RPMI8226 (cell line): ENCODE measurements at places on chromosomes 12 and 14.

DNA sequence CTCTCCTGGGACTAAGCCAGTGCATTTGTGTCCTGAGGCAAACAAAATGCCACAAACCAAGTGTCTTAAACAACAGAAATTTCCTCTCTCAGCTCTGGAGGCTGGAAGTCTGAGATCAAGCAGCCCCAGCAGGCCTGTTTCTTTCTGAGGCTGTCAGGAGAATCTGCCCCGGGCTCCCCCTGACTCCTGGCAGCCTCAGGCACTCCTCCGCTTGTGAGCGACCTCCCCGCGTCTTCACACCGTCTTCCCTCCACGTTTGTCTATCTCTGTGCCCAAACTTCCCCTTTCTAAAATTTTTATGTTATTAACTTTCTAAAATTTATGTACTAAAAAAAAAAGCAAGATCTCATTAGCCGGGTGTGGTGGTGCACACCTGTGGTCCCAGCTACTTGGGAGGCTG lies 59.7 kb downstream of the RIMBP2 start:
- DNase-seq = no peak

- DNase-seq = no peak
These were observed 367.4 kb downstream of the MED13L start for GRCh38 chr12:115910057-115910456.

GRCh38 chr12:89393551-89394121 lies 41.3 kb upstream of the DUSP6 start:
- DNase-seq = no peak

DNA sequence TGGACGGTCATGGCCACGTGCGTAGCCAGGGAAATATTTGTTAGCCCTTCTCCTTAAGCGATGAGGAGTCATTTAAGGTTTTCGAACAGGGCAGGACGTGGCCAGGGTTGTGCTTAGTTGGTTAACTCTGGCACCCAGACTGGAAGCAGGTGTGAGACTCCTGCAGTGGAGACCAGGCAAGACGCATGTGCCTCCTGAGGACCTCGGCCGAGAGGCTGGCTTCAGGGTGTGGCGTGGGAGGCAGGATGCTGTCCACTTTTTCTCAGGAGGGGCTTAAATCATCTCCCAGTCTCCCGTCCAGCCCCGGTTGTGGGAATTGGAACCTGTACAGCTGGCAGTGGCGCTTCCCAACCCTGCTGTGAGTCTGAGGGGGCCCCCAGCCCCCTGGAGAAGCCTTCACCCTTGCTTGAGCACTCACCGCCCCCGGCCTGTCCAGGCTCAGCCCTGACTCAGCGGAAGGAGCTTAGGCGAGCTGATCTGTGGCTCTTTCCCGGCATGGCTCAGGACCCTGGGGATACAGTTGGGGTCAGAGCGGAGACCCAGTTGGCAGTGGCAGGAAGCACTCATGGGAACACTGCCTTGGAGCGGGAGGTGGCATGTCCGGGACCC lies 46.3 kb upstream of the TSPAN9 start:
- DNase-seq = no peak

DNA sequence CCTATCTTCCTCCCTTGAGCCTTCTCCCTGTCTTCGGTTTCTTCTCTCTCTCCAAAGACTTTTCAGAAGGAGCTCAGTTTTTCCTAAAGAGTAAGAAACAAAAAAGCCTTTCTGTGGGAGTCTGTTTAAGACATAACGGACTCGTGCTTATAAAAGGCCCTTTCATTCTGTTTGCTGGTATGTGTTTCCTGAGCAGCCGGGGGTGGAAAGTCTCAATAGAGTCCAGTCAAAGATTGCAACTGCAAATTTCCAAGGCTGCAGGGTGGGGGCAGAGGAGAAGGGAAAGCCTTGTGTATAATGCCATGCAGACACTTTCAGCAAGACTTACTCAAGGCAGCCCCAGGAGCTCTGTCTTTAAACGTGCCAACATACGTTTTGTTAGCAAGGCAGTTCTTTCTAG lies 62.2 kb downstream of the GNG2 start:
- no peak for DNase-seq

- DNase-seq = no peak
These were observed 138.2 kb downstream of the CALM1 start for GRCh38 chr14:90534838-90535555.

DNA sequence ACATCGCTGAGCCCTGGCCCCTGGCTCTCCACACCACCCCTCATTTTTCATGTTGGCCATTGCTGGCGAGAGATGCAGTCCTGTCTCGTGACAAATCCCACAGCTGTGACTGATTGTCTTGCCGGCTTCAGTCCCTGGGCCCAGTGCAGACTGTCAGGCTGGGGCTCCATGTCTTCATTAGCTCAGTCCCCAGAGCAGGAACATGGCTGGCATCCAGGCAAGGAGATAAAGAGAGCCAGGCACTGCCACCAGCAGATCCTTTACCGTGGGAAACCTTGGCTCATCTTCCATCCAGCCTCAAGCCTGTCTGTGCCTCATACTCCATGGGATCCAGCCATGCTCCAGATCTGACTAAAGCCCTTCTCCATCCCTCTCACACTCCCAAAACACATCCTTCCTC lies 284.7 kb upstream of the FKBP4 start:
- no peak for DNase-seq

DNA sequence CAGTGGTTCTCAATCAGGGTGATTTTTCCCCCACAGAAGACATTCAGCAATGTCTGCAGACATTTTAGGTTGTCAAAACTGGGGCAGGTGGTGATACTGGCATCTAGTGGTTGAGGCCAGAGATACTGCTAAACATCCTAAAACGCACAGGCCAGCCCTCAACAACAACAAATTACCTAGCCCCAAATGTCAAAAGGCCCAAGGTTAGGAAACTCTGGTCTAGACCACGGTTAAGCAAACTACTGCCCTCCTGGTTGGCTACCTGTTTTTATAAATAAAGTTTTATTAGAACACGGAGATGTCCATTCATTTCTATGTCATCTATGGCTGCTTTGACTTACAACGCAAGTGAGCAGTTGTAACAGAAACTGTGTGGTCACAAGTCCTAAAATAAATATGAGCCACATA lies 186.7 kb downstream of the EFCAB11 start:
- DNase-seq = peak; percentile 40

DNA sequence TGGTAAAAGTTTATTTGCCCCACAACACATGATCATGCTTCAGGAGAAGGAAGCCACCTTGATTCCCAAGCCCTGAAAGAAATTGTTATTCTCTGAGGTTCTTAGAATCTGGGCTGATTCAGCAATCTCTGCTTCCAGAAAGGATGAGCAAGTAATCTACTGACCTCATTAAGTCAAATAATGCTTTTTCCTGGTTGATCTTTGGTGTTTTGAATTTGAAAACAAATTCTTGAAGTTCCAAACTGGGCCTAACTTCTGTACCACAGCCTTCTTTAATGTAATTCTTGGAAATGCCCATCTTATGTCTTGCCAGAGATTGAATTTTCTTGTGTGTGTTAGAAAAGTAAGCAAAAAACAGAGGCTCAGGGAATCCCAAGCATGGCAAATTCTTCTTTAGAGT lies 319.2 kb upstream of the DDHD1 start:
- DNase-seq = no peak

GRCh38 chr14:59292921-59293534 lies 104.6 kb downstream of the DAAM1 start:
- no peak for DNase-seq

GRCh38 chr14:95541346-95541745 lies 6.5 kb downstream of the GLRX5 start:
- DNase-seq = no peak

DNA sequence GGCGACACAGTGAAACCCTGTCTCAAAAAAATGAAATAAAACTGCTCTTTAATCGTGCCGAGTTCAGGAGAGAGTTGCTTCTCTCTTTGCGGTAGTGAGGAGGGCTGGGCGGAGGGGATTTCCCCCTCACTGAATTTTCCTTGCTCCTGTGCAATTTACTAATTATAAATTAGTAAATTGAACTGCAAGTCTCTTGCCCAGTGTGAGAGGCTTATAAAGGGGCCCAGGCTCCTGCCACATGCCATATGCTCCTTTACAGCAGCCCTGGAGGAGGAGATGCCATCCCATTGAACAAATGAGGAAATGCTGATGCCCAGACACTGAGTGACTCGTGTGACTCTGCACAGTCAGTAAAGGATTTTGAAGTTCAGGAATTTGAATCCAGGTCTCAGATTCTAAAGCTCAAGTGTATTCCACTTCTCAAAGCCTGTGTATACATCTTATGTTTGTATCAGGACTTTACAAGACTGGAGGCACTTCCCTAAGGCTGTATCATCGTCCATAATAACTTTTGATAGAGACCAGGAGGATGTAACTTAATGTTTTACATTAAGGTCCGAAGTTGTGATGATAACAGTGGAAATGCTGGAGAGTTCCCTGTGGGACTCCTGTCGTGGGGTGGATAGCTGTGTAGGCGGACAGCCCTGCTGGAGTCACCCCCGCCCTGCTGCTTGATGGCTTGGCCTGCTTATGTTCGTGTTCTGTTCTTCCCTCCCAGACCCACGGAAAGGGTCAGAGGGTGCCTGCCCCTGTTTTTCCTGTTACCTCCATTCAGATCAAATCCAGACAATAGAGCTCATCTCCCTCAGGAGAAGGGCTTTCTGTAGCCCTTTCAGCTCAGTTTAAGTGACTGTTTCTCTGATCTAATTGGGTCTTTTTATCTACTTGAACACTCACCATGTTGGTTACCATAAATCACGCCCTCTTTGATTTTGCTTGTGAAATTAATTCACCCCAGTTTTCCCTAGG lies 13.9 kb downstream of the PELI2 start:
- no peak for DNase-seq

DNA sequence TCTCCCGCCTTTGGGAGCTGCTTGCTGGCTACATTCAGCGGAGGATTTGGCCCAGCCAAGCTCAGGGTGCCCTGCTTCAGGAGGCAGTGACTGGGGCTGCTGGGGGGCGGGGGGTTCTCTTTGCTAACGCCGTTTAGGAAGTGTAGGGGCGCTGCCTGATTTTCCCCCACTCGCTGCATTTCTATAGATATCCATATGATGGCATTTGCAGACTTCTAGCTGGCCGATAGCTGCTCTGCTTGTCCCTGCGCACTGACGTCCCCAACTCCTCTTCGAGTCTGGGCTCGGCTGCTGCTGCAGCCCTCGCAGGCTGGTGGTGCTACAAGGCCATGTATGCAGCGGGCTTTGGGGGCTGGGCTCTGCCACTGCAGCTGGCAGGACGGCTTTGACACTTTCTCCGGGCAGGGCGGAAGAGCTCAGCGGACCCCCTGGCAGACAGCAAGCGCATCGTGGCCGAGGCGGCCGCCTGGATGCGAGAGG lies 3.1 kb downstream of the LRFN5 start:
- no peak for DNase-seq

DNA sequence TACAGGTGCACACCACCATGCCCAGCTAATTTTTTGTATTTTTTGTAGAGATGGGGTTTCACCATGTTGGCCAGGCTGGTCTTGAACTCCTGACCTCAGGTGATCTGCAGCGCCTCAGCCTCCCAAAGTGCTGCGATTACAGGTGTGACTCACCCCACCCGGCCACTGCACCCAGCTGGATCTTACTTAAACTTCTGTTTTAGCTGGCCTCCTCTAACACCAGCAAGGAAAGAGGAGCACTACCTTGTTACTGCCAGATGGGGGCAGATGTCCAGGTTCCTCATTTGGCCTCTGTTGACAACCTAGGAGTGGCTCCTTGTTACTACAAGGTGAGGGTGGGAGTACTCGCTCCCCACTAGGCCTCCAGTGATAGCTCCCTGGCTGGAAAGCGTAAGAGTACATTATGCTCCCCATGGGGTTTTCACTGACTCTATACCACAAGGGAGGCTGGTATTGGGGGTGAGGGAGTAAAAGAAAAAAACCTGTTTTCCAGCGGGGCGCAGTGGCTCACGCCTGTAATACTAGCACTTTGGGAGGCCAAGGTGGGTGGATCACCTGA lies 13.2 kb upstream of the ARF6 start:
- peak; percentile 67 for DNase-seq
